ENCODE measurements at places on chromosomes 6 and 20.

DNA sequence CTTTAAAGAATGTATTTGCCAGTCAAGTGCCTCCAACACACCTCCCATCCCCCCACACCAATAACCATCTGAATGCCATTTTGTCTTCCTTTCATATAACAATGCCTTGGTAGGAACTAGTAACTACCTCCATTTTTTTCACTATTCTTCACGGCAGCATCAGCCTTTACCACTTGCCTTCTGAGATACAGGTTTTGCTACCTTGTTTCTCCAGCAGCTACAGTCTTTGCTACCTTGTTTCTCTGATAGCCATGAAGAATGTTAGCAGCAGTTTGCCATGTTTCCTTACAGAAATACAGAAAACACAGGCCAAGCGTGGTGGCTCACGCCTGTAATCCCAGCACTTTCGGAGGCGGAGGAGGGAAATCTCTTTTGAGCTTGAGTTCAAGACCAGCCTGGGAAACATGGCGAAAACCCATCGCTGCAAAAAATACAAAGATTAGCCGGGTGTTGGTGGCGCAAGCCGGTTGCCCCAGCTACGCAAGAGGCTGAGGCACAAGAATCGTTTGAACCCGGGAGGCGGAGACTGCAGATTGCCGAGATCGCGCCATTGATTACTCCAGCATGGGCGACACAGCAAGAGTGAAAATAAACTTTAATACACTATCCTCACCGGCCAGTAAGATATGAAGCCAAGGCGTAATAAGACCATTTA lies 100.9 kb downstream of the HFE start:
- peak; percentile 57 for DNase-seq

DNA sequence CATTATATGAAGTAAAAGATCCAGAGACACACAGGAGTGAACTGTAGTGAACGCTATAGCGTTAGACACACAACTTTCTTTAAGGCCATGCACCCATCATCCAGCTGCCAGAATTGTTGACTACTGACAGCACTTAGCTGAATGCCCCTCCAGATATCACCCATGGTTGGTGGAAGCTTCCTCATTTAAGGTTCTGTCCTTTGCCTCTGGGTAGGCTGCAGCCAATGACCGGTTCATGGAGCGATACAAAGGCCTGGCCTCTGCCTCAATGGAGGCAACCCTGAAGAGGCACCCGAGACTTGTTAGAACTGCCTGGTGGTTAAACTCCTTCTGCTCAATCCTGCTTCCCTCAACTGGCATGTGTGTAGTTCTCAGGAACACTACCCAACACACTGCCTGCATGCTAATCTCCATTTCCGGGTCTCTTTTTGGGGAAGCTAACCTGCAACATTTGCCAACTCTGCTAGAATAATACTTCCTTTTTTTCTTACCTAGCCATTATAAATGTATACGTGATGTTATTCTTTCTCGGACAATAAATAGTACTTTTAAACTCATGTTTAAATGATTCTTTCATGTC lies 49.8 kb upstream of the THEMIS start:
- no peak for DNase-seq

DNA sequence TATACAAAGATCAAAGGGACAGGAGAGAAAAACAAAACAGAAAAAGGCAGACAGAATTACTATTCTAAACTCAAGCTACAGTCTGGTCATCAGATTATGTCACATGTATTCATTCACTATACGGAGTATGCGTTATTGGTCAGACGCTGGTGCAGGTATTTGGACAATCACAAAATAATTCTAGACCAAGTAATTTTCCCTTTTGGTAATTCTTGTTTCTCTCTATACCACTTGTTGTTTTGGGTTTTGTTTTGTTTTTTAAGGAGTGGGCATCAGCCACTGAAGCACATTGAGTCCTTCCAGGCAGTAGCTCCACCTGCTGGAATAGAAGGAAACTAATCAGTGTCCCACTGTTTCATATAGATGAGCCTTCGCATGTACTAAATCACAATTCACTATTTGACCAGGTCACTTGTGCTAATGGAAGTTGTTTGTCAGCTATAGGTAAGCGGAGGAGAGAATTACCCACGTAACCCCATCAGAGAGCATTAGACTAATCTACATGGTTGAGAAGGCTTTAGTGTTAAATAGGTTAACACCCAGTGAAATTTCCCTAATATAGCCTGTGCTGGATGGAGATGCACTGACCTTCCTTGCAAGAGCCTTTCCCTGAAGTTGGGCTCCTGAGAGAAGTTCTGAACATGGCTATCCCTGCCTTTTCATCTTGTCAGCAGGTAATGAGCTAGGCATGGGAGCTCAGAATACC lies 77.9 kb downstream of the TNFAIP3 start:
- peak; percentile 41 for DNase-seq

- no peak for DNase-seq
Observed at GRCh38 chr6:3426091-3426926, 30.5 kb downstream of the SLC22A23 start.

DNA sequence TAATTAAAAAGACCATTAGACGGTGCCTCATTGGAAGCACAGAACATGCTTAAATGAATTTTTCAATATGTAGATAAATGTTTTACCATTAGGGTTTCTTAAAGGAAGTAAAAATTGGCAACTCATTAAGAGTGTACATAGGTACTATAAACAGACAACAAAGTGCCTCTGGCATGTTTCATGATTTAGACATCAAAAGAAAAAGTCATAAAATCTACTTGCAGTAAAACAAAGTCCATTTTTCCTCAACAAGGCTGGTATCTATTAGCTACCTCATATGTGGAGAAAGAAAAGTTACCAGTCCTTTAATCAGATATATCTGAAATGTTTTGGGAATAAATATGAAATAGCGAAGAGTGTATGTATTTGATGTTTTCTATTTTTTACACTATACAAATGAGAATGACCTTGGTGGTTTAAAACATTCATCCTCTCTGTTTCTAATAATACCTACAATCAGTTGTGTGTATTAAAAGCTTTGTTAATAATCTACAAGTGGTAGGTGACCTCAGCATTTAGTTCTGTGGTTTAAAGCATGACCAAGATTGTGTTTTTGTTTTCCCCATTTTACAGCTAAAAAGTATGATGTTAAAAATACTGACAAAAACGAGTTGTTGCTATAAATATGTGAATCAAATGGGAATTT lies 87.5 kb downstream of the HDGFL1 start:
- peak; percentile 60 for DNase-seq

GRCh38 chr20:51972056-51972455 lies 169.7 kb upstream of the SALL4 start:
- DNase-seq, result no peak

DNA sequence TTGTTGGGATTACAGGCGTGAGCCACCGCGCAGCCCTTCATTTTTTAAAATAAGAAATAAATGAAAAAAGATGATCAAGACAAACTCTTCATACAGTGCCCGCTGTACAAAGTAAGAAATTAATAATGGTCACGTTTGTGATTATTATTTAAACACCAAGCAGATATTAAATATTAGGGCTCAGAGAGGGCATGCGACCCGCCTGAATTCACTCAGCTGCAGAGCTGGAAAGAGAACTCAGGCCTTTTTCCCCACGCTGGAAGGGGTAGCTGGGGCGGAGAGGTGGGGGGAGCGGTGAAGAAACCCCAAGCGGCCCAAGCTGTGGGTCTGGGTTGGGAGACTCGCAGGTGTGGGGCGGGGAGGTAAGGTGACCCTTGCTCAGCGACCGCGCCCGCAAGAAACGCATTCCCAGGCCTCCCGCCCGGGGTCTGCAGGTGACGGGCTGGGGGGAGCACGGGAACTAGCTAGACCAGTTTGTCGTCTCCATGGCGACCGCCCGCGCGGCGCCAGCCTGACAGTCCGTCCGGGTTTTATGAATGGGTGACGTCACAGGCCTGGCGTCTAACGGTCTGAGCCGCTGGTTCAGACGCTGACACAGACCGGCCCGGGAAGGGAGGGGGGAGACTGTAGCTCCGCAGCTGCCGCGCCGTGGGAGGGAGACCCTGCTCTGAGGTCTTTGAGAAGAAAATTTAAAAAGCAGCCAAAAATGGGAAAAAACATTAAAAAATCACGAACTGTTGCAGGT lies 1.1 kb upstream of the ID1 start:
- peak; percentile 100 for DNase-seq

DNA sequence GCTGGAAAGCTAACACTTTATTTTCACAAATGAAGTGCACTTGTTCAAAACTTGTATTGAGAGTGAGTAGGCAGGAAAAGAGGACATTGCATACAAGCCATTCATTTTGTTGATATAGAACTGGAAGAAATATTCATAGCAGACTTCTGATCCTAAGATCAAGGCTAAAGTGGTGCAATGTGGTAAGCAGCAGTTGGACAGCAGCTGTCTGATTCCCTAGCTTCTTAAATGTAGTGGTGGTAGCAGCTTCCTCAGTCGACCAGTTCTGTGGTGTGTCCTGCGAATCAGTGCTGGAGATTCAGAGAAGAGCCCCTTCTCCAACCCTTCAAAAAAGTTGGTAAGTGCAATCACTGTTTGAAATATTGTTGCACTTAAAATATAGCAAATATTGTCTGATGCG lies 281.7 kb upstream of the GJE1 start:
- no peak for DNase-seq

DNA sequence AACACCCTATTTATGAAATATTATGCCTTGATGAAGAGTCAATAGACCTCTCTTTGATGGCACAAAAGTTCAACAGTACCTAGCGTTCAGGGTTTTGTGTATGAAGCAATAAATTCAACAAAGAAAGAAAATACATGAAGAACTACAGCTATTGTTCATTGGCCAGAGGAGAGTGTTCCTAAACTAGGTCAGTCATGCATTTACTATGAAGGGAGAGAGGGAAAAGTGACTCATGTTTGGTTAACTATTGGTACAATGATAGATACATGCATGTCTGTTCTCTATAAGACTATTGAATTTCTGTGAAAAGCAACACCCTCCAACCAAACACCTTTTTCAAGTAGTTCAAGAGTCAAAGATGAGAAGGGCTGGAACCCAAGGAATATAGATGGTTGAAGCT lies 50.7 kb downstream of the CLIC5 start:
- no peak for DNase-seq

- no peak for DNase-seq
Observed at GRCh38 chr6:142857233-142857761, 87.7 kb downstream of the HIVEP2 start.

GRCh38 chr20:63103402-63104311 lies 96.9 kb upstream of the BHLHE23 start:
- no peak for DNase-seq

GRCh38 chr6:106517706-106518105 lies 111.6 kb downstream of the RTN4IP1 start:
- DNase-seq, result no peak

- peak; percentile 35 for DNase-seq
Observed at GRCh38 chr6:85641897-85642773, 551 bp downstream of the SYNCRIP start.

- DNase-seq, result no peak
Observed at GRCh38 chr6:134211297-134211696, 106.6 kb downstream of the SGK1 start.

GRCh38 chr6:35435074-35435837 lies 16.9 kb upstream of the FANCE start:
- peak; percentile 56 for DNase-seq
